ENCODE measurements at places on chromosomes 5 and 9. TPM values are rescaled to one million over a fixed set of nuclear protein-coding genes. Genes with fewer than 3 reads are reported as not detected.

MSX2 gene
- 0.73 TPM for total RNA-seq

TAF11L14 gene
- total RNA-seq = not detected

- H3K27me3 ChIP-seq = no peaks in the 10 kb centered on the region
- H3K36me3 ChIP-seq = no peaks in the 10 kb centered on the region
Measured at GRCh38 chr5:147248561-147248960, 13.7 kb downstream of the STK32A start.

DNA sequence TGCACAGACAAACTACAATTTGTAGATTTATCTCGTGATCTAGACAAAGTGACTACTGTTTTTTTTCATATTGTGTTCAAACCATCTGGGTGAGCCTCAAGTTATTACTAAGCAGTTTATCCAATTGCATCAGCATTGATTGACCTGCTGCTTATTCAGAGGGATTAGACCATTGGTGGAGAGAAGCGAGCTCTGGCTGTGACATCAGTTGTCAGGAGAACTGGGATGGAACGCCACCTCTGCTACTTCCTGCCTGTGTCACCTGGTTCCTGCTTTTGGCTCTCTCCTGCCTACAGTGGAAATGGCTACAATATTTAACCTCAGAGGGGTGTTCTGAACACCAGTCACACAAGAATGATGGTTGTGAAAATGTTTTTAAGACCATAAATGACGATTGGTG lies 12.1 kb downstream of the NR4A3 start:
- H3K4me1 ChIP-seq = peaks cover 13% of the 10 kb centered on the region
- peaks cover 29% of the 10 kb centered on the region for H3K27me3 ChIP-seq
- DNase-seq = no peak
- H3K4me3 ChIP-seq = no peak overlapping the region

- H3K27ac ChIP-seq = no peak overlapping the region
- H3K4me1 ChIP-seq = no peaks in the 10 kb centered on the region
- H3K36me3 ChIP-seq = peaks cover 5% of the 10 kb centered on the region
- DNase-seq = no peak
Measured at GRCh38 chr5:165119175-165119574, 1613.8 kb downstream of the MAT2B start.

DNA sequence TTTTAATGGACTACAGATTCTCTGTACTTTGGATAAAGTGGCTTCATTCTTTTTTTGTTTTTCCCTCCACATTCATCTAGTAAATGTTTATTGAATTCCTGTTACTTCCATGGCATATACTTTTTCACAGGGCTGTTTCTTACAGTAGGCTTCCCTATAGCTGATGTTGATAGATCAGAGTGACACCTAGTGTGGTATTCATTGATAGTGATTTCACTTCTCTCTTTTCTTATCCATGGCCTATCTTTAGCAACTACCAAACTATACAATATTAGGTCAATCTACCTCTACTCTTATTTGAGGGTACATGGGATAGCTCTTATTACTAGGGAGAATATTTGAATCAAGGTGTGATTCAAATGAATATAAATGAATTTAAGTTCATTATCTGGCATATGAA lies 35.8 kb downstream of the FSD1L start:
- H3K4me3 ChIP-seq = no peak overlapping the region
- no peaks in the 10 kb centered on the region for H3K27me3 ChIP-seq
- H3K4me1 ChIP-seq = no peaks in the 10 kb centered on the region
- DNase-seq = no peak
